Naive thymus-derived CD8-positive, alpha-beta T cell (primary cell): ENCODE measurements at places on chromosomes 2 and 18. TPM values are rescaled to one million over a fixed set of nuclear protein-coding genes. Genes with fewer than 3 reads are reported as not detected.

Gene STPG4
- not detected for polyA plus RNA-seq

Gene CROCC2
- polyA plus RNA-seq: not detected

DNA sequence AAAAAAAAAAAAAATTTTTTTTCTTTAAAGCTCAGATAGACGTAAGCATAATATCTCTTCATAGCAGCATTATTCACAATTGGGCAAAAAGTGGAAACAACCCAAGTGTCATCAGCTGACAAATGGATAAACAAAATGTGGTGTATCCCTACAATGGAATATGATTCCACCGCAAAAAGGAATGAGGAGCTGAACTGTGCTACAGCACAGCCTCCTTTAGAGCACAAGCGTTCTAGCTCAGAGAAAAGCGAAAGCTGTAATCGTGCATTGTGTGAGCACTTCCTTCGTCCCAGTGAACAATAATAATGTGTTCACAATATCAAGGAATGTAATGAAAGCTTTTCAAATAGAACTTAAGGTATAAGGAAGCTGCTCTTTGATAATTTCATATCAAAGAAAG is 11.7 kb upstream of the CHMP1B start:
- no peak overlapping the region for H3K4me3 ChIP-seq
- H3K27me3 ChIP-seq: no peaks in the 10 kb centered on the region
- no peaks in the 10 kb centered on the region for H3K4me1 ChIP-seq
- DNase-seq: no peak
- H3K36me3 ChIP-seq: no peaks in the 10 kb centered on the region

Gene CTNNA2
- polyA plus RNA-seq: not detected

DNA sequence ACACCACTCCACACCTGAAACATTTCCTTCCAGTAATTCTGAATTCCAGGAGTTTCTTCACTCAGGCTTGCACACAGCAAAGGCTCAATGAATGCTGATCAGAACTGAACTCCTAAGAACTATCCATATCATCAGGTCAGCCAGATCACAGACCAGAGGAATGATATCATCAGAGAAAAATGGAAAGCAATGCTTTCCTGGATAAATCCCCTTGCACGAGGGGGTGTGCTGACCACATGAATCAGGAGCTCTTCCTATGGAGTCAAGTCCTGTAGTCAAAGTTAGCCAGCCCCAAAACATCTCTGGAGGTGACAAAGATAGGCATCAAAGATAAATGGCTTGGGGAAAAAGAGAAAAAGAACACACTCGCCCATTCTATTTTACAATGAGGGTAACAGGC is 83.8 kb upstream of the ACVR2A start:
- no peaks in the 10 kb centered on the region for H3K27me3 ChIP-seq
- DNase-seq: no peak
- H3K27ac ChIP-seq: no peak overlapping the region
- H3K4me3 ChIP-seq: no peak overlapping the region
- H3K4me1 ChIP-seq: no peaks in the 10 kb centered on the region

DNA sequence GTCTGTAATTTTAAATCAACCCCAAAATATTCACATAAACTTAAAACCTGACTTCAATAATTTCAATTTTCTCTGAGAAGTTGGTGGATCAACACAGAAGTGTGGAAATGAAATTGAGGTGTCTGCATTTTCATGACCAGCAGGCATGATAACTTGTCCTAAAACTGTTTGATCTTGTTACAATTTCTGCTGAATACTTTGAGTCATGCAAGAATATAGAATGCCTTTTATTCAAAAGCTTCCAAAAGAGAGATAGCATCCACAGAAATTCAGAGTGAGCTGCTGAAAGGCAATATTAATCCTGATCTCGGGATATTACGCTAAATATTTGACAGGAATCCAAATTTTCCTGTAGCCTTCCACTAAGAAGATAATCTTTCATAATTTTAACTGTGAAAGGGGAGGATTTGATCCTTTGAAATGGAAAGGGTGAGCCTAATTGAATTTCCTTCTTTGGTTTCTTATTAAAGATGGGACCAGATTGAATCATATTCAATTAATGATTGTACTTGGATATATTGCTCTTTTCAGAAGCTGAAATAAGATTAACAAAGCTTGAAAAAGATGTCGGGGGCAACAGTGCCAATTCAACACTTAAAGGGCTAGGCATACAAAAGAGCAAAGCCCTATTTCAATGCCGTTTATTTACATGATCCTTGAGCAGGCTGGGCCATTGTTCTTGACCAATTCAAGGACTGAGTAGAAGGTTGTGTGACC is 129.3 kb downstream of the NCKAP5 start:
- DNase-seq: no peak
- H3K27me3 ChIP-seq: no peaks in the 10 kb centered on the region
- no peaks in the 10 kb centered on the region for H3K4me1 ChIP-seq
- no peak overlapping the region for H3K4me3 ChIP-seq
- H3K27ac ChIP-seq: no peak overlapping the region

Gene CFAP210
- polyA plus RNA-seq: not detected

Gene SCTR
- not detected for polyA plus RNA-seq

- H3K27ac ChIP-seq: no peak overlapping the region
- no peaks in the 10 kb centered on the region for H3K4me1 ChIP-seq
- no peak overlapping the region for H3K4me3 ChIP-seq
- H3K36me3 ChIP-seq: peaks cover 4% of the 10 kb centered on the region
Measured at GRCh38 chr2:161651547-161651946, 27.3 kb downstream of the SLC4A10 start.

DNA sequence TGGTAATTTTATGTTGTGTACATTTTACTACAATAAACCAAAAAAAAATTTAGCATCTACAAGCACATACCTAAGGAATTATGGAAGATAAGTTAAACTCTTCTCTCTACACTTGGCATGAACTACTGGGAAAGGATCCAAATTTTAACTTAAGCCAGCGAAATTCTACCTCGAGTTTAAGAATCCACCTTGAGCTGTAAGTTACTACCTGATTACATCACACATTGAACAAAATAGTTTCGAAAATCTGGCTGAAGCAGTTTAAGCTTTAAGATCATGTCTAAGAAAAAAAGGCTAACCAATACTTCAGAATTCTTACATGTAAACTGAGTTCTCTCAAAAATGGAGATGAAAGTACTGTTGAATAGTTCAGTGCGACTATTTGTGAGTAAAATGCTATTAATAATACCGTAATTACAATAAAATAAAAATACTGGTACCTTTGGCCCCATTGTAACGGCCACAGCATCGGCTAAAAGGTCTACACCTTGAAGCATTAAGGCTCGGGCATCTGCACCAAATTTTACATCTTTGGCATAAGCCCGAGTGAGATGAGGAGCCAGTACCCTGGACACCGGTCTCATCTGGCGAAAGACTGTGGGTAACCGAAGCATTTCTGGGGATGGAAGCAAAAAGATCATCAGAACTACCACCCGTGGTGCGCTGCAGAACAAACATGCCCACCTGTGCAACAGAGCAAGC is 1.3 kb downstream of the HSPD1 start:
- peak overlapping the region; percentile 96 for H3K4me3 ChIP-seq
- H3K27ac ChIP-seq: peak overlapping the region; percentile 97
- H3K36me3 ChIP-seq: peaks cover 4% of the 10 kb centered on the region
- H3K4me1 ChIP-seq: peaks cover 25% of the 10 kb centered on the region

GRCh38 chr2:65053199-65053598 is 3.0 kb upstream of the CEP68 start:
- H3K4me3 ChIP-seq: peak overlapping the region; percentile 79
- H3K36me3 ChIP-seq: no peaks in the 10 kb centered on the region
- peaks cover 32% of the 10 kb centered on the region for H3K4me1 ChIP-seq
- H3K27ac ChIP-seq: peak overlapping the region; percentile 79

- no peak for DNase-seq
- H3K36me3 ChIP-seq: no peaks in the 10 kb centered on the region
- no peak overlapping the region for H3K4me3 ChIP-seq
- no peaks in the 10 kb centered on the region for H3K4me1 ChIP-seq
- no peak overlapping the region for H3K27ac ChIP-seq
Measured at GRCh38 chr2:34005901-34006300, 406.8 kb upstream of the FAM98A start.

DNA sequence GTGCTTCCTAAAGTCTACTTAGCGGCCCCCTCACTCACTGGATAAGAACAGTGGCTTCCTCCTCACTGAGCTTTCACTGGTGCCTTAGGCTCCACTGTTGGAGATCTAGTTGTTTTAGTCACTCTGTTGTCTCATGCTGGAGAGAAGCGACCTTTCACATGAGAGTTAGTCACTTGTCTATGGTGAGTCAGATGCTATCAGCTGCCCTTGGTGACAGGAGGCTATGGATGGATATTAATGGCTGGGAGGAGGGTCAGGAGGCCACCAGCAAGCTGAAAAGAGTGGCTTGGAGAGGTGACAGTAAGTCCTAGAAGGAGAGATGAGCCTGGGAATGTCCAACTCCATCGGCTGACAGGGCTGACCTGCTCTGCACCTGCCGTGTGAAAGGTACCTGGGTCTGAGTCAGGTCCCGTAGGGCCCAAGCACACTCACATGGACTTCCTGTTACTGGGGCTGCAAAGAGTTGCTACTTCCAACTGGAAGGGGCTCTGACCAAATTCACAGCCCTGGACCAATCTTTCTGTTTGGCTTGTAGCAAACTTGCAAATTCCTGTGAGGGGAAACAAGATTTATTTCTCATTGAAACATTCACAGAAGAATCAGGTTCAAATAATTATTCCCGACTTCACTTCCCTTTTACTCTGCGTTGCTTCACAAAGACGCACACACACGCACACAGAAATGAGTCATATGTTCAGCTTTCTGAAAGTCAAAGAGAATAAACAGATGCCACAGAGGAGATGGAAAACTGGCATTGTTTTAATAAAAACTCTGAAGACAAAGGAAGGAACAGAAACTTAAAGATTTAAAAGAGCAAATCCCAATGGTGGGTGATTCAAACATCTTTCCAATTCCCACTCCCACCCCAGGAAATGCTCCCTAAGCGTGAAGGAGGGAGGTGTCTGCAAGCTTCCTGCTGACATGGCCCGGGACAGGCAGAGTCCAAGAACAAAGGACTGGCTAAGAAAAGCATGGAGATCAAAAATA is 203.5 kb upstream of the TWIST2 start:
- peaks cover 3% of the 10 kb centered on the region for H3K27me3 ChIP-seq
- H3K4me1 ChIP-seq: no peaks in the 10 kb centered on the region
- DNase-seq: no peak

Gene PJVK
- polyA plus RNA-seq: 1.6 TPM

DNA sequence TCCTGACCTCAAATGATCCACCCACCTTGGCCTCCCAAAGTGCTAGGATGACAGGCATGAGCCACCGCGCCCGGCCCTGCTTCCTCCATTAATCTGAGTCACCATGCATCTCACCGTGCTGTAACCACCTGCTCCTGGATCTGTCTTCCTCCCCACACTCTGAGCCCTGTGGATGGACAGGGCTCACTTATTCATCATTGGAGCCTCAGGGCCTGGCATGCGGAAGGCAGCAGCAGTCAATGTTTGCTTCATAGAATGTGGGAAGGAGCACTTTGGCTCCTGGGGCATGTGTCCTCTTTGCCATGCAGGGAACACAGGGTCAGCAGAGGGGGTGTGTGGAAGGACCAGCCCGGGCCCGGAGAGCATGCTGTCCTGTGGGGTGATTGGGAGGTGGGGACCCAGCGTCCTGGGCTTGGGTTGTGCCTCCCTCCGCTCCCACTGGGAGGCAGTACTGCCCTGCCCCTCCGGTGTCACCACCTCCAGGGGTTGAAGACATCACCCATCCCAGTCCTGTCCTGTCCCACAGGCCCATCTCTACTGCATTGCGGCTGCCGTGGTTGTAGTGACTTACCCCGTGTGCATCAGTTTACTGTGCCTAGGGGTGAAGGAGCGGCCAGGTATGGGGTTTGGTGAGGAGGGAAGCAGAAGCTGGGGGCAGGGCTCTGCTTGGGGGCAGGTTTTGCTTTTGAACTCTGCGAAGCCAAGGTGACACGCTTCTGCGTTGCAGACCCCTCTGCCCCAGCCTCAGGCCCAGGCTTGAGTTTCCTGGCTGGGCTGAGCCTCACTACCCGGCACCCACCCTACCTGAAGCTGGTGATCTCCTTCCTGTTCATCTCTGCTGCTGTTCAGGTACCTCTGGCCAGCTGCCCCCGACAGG is 11.5 kb downstream of the MFSD2B start:
- peaks cover 8% of the 10 kb centered on the region for H3K4me1 ChIP-seq
- DNase-seq: no peak
- peaks cover 26% of the 10 kb centered on the region for H3K36me3 ChIP-seq
- H3K4me3 ChIP-seq: no peak overlapping the region
- H3K27me3 ChIP-seq: no peaks in the 10 kb centered on the region

Gene SFTPB
- not detected for polyA plus RNA-seq

DNA sequence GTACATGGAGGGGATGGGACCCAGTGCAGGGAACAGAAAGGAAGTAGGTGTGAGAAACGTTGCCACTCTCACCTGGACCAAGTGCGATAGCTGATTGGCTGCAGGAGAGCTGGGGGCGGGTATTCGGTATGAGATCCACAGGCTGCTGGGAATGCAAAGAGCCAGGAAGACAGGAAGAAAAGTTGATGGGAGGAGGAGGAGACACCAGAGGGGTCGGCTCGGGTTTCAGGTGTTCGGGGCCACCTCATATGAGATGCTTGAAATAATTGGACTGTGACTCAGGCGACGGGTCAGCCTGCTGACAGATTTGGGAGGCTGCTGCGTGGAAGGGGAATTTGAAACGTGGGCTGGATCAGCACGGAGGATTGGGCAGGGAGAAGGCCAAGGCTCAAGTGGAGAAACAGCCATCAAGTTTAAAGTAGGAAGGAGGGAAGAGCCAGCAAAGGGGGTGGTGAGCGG is 65.1 kb downstream of the MRPS9 start:
- no peaks in the 10 kb centered on the region for H3K4me1 ChIP-seq
- H3K4me3 ChIP-seq: no peak overlapping the region
- no peak for DNase-seq
- H3K36me3 ChIP-seq: peaks cover 19% of the 10 kb centered on the region
- no peaks in the 10 kb centered on the region for H3K27me3 ChIP-seq
- no peak overlapping the region for H3K27ac ChIP-seq

Gene ABCG5
- polyA plus RNA-seq: not detected

- no peaks in the 10 kb centered on the region for H3K36me3 ChIP-seq
- H3K4me3 ChIP-seq: no peak overlapping the region
- no peaks in the 10 kb centered on the region for H3K4me1 ChIP-seq
- no peak overlapping the region for H3K27ac ChIP-seq
Measured at GRCh38 chr18:14031053-14031452, 101.2 kb downstream of the ZNF519 start.

Gene TCF7L1
- polyA plus RNA-seq: 0.08 TPM

Gene ITPRIPL1
- 0.94 TPM for polyA plus RNA-seq

- no peak for DNase-seq
- H3K27me3 ChIP-seq: peaks cover 4% of the 10 kb centered on the region
- no peaks in the 10 kb centered on the region for H3K4me1 ChIP-seq
- H3K36me3 ChIP-seq: no peaks in the 10 kb centered on the region
Measured at GRCh38 chr2:216904974-216905373, 45.1 kb upstream of the TNP1 start.
